ENCODE measurements at places on chromosomes 3 and 15.

DNA sequence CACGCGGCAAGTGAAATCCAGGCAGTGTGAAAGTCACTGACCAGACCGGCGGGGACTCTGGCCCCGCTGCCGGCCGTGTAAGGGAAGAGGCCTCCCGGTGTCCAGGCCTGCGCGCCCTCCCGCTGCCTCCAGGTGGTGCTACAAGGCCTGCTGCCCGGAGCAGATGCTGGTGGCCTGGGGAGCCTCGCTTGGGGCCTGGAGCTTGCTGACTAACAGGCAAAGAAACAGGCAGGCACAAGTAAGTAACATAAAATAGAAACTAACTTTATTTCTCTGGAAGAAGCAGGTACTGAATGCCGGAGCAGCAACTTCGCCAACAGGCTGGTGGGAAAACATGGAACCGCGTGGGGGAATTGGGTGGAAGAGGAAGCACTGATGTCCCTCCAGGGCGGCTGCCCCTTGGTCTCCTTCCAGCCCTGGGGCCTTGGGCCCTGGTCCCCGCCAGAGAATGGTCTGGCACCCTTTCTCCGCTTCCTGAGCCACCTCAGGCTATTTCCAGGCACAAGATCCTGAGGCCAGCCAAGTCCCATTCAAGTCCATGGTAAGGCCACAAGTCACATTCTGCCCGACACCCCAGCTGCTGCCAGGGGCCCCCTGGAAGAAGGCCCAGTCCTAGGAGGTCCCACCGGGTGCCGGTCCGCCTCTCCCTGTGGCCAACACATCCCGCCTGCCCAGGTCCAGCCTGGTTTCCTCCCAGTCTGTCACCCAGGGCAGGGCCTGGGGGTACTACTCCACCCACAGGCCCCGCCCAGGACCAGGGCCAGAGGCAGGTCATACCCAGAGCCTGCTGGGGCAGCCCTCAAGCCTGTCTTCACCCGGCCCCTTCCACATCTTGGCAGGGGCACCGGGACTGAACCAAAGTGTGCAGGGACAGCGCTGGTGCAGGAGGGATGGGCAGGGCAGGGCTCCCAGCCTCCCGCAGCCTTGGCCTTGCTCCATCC is 45.0 kb downstream of the TNK2 start:
- DNase-seq = peak; percentile 23

DNA sequence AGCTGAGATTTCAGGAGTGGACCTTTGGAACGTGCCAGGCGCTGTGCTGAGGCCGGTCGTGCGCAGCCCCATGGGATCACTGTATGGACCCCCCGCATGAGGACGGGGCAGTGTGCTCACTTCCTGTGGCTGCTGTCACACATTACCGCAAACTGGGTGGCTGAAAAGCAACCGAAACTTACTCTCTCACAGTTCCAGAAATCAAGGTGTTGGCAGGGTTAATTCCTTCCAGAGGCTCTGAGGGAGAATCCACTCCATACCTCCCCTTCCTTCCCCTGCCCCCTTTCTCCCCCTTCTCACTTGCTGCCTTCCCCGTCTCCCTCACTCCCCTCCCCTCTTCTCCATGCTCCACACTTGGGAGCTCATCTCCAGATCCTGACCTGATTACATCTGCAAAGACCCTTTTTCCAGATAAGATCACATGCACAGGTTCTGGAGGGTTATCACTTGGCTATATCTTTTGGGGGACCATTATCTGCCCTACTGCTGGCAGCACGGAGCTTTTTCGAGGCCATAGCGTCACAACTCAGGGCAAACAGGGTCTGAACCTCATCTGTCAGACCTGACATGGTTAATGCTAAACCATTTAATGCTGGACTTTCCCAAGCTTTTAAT is 41.2 kb downstream of the KLF13 start:
- DNase-seq = no peak

DNA sequence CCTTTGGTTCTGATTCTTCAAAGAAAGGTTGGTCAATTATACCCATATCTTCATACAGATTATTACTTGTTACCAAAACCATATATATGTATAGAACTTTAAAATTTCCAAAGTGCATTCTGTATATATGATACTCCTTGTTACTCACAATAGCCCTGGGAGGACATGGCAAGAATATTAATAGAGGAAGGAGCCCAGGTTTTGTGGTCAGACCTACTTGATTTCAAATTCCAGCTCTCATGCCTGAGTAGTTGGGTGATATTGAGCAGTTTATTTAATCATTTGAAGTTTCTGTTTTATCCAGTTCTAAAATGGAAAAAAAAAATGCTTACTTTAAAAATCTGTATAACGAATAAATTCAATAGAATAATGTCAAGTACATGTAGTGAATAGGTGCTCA is 2.5 kb downstream of the IL1RAP start:
- DNase-seq = no peak

GRCh38 chr3:153704115-153704514 is 417.1 kb upstream of the ARHGEF26 start:
- no peak for DNase-seq
